ENCODE measurements at places on chromosomes 12 and 14.

GRCh38 chr14:32354716-32355115 lies 25.6 kb downstream of the AKAP6 start:
- DNase-seq: no peak

- no peak for DNase-seq
These were observed 327.5 kb upstream of the DIO3 start for GRCh38 chr14:101233808-101234207.

GRCh38 chr14:100147691-100148464 lies 11.6 kb downstream of the DEGS2 start:
- no peak for DNase-seq

DNA sequence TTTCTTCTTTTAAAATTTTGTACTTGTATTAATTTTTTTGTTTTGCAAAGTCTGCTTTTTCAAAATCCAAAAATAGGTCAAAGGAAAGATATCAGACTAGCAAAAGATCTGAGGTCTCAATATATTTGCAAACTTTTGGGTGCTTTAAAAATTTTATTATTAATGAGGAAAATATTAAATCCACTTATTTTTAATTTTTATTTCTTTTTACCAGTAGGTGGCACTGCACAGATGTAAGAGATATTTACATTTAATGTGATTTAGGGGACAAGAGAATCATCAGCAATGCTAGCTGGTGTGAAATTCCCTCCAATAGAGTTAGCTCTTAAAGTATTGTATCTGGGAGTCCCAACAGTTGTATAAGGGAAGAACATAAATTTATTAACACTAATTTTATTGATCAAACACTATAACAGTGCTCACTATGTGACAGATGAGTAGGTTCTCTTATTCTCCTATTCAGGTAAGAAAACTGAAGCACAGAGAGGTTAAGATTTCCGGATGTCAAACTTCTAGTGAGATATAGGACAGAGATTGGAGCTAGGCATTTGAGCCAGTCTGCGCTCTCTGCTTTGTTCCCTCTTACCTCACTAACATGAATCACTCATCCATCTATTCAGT lies 30.5 kb downstream of the ALX1 start:
- DNase-seq: no peak

GRCh38 chr14:80152763-80153162 lies 58.5 kb downstream of the DIO2 start:
- DNase-seq: no peak

GRCh38 chr12:77079631-77080030 lies 14.3 kb upstream of the E2F7 start:
- DNase-seq: no peak

GRCh38 chr12:42237853-42238239 lies 202 bp downstream of the YAF2 start:
- no peak for DNase-seq

DNA sequence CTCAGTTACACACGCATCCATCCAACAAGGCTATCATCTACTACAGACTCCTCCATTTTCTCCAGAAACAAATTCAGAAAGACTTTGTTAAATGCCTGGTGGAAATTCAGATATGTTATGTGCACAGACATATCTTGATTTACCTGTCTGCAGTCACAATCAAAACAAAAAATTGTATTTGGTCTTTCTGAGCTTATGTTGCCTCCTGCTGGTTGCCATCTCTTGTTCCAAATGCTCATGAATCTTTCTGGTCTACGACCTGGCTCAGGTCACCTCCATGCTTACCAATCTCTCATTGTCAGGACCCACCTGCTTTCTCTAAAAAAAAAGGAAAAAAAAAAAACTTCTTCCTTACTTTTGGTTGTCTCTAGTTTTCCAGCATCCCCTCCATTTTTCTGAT lies 169.2 kb upstream of the PLXNC1 start:
- DNase-seq: no peak

- no peak for DNase-seq
These were observed 6.6 kb downstream of the DLK1 start for GRCh38 chr14:100733152-100733850.

DNA sequence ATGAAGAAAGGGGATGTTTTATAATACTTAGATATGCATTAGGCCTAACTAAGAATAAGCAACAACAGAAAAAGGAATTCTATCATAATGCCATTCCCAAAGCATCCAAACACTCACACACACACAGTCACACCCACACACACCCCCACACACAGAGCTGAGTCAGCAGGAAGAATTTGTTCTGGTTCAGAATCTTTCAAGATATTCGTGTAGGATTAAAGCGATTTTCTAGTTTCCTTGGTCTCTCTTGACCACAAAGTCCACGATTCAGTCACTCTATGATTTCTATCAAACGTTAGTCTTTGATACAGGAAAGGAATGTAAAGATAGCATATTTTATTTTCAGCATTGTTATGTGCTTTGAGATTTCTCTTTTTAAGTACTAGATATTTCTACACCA lies 382.6 kb upstream of the DCN start:
- no peak for DNase-seq

DNA sequence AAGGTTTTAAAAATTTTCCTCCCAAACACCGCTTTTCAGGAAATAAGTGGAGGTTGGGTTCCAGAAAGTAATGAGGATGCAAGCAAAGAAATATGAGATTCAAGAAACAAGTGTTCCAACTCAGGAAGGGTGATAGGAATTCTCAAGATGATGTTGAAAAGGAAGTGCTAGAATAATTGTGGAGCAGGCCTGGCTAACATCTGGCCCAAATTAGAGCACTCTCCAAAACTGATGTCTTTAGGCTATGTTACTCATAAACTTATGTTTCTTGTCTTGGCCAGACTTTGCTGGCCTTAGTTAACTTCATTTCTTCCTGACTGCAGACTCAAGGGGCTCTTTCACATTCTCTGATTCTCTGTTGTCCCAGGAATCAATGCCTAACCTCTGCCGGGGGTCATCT lies 116.3 kb downstream of the TMTC3 start:
- DNase-seq: peak; percentile 86

DNA sequence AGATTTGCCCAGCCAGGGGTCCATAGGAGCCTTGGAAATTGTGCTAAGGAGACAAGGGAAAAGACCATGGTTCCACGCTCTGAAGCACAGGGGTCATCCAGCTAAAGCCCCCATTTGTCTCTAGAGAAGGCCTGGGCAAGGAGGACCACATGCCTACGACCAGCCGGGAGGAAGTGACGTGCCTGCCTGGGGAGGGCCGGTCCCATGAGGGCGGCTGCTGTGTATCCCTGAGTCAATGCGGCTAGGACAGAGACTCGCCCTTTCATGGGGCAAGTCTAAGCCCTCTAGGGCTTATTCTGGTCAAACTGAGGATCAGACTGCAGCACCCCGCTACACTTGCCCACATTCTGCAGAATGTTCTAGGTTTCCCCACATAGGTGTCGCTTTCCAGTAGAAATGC lies 20.6 kb upstream of the RIN3 start:
- no peak for DNase-seq

DNA sequence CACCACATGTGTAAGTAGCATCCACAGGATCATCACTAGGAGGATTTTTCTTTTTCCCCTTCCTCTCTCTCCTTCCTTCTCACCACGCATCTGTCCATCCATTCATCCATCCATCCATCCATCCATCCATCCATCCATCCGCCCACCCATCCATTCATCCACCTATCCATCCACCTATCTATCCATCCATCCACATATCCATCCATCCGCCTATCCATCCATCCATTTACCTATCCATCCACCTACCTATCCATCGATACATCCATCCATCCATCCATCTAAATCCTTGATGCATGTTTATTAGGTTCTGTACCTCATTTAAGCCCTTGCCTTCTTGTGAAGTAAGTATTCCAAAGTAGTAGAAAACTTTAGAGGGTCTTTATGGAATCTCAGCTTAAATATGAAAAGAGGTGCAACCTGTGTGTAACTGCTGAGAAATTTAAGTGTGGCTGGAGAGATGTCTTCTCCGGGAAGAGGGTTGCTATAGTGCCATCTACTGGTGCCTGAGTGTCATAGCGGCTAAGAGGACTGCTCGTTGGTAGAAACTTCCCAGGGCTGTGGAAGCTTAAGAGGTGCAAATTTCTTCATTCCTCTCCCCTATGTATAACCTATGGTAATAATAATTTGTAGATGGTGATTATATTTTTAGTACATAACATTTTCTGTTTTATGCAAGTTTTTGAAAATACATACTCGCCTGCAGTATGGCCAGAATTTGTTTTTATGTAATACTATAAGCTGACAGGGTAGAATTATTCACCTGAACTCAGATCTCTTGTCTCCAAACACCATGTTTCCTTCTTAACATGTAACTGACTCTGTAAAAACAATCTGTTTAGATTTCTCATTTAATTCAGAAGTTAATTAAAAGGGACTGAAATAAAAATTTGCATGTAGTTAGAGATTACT lies 46.0 kb downstream of the MYO1H start:
- DNase-seq: peak; percentile 29

DNA sequence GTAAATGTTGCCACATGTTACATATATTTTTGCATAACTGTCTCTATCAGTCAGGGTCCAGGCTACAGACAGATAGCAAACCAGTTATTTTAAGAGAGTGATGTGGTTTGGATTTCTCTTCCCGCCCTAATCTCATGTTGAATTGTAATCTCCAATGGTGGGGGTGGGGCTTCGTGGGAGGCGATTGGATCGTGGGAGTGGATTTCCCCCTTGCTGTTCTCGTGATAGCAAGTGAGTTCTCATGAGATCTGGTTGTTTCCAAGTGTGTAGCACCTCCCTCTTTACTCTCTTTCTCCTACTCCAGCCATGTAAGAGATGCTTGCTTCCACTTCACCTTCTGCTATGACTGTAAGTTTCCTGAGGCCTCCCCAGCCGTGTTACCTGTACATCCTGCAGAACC lies 704.2 kb upstream of the TBX3 start:
- no peak for DNase-seq

DNA sequence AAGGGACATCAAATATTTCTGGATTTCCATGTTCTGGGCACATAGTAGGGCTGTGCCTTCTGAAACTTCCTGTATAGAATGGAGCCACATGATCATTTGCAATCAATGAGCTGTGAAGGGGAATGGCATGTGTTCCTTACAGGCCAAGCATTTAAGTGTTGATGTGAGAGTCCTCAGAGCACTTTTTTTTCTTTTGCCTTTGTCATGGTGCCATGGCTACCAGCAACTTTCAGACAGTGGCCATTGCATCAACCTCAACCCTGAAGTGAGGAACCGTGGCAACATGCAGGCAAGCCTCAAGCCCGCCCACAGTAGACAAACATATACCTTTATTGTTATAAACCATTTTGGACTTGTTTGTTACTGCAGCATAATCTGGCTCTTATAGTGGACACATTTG lies 948.1 kb downstream of the NRXN3 start:
- no peak for DNase-seq

GRCh38 chr14:69535230-69535848 lies 39.3 kb downstream of the CCDC177 start:
- peak; percentile 25 for DNase-seq

GRCh38 chr12:29902043-29902442 lies 118.3 kb upstream of the TMTC1 start:
- DNase-seq: no peak

GRCh38 chr14:92253381-92253894 lies 69.5 kb upstream of the SLC24A4 start:
- no peak for DNase-seq

GRCh38 chr14:74213907-74214803 lies 25.1 kb upstream of the VSX2 start:
- DNase-seq: no peak

DNA sequence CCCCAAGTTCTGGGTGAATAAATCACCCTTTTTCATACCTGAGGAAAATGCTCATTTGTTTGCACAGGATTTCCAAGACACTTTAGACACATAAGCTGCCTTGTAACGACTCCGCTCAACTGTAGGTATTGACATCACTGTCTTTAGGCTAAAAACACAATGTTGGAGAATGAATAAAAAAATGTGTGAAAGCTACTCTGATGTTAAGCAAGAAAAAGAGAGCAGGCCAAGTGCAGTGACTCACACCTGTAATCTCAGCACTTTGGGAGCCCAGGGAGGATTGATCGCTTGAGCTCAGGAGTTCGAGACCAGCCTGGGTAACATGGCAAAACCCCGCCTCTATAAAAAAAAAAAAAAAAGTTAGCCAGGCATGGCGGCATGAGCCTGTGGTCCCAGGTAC lies 11.1 kb upstream of the CIPC start:
- no peak for DNase-seq

DNA sequence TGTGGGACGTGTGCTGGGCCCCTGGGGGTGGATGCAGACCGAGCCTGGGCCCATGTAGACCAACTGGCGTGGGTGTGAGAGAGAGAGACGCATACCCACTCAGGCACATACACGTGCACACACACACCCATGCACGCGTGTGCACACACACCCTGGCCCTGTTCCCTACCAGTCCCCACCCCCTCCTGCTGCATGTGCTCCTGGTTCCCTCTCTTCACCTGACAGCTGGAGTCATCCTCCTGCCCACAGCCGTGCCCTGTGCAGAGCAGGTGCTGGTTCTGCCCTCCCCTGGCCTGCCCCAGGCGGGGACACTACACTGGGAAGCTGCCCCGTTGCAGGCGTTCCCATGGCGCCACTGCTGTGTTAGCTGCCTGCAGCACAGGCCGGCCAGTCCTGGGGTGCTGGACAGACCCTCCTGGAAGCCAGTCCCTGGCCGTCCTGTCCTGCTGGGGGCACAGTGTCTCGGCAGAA lies 18.5 kb downstream of the PACS2 start:
- no peak for DNase-seq

DNA sequence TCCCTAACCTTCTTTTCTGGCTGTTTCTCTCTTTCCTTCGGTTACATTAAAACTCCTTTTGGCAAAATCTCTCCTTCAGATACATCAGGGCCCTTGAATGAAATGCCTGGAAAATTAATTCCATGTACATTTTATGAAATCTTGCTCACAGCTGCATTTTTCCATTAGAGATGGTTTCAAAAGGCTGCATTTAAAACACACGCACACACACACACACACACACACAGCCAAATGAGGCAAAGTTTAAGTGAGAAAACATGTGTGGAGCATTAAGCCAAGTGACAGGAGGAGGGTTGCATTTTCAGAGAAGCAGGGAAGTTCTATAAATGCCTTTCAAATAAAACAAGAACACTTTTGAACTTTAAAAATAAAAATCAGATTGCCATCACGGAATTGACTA lies 216.4 kb downstream of the LRIG3 start:
- DNase-seq: peak; percentile 35

GRCh38 chr12:80966001-80966400 lies 28.3 kb upstream of the LIN7A start:
- DNase-seq: no peak

DNA sequence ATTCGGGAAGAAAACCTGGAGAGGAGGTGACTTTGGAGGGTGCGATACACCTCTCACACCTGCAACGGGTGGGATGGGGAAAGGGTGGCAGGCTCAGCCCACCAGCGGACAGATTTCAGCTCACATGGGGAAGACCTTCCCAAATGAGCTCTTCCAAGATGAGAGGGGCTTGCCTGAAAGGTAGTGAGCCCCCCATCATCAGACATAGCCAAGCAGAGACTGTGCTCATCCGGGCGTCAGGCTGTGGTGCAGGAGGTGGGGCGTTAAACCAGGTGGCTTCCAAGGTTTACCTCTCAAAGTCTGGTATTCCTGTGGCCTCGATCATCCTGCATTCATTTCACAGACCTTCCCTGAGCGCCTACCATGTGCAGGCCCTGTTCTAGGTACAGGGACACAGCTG lies 105.4 kb upstream of the FKBP4 start:
- DNase-seq: no peak

GRCh38 chr12:33192226-33192625 lies 247.4 kb downstream of the SYT10 start:
- DNase-seq: no peak

Measured in HFF-Myc (cell line).